Occipital lobe (tissue), 3 donors: ENCODE measurements at places on chromosomes 2 and 18.

DNA sequence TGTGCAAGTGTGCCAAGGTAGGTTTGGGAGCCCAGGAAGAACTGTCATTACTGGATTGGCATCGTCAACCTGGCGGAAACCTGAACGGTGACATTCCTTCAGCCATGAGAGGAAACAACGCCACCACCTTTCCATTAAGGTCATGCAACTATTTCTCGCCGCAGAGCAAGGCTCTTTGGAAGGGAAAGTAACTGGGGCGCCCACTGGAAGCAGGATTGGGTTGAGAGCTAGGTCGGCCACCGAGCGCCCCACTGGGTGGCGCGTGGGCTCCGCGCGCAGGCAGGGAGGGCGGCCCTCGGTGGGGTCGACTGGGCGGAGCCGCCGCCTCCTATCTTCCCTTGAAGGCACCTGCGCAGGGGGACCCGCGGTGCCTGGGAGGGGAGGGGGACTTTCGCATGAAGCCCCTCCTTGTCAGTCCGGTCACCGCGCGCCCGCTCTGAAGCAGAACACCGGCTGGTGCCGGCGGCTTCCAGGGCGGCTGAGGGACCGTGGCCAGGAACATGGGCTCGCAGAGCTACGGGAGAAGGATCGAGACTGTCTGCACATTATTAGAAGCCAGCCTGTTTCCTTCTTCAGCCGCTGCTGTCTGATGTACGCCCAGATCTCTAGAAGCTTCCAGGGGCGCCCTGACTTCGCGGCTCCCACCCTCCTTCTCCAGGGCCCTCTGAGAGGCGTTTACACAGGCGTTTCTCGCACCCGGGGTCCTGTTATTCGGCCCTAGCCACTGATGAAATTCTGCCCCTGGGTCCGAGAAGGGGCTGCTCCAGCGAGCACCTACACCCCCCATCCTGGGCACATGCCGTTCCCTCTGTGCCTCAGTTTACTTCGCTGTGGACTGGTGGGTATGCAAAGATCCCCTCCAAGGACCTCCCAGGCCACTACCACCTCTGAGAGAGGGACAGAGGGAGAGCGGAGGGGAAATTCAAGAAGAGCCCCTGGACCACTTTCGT, 27.3 kb upstream of the MAL start:
- no peak for DNase-seq

DNA sequence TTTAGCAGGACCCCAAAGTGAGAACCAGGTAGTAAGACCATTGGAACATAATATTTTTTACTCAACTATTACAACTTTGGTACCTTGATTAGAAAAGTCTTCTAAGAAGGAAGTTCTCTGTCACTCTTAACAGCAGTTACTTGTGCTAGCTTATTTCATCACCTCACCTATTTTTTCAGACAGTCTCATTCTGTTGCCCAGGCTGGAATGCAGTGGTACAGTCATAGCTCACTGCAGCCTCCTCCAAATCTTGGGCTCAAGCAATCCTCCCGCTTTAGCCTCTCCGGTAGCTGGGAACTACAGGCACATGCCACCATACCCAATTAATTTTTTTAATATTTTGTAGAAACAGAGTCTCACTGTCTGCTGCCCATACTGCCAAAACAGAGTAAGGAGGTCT, 18.0 kb downstream of the ARPC2 start:
- no peak for DNase-seq

- DNase-seq: no peak
Measured at GRCh38 chr2:232815569-232815968, 39.2 kb upstream of the KCNJ13 start.

- DNase-seq: no peak
Measured at GRCh38 chr18:58537272-58538038, 91.4 kb downstream of the ALPK2 start.

DNA sequence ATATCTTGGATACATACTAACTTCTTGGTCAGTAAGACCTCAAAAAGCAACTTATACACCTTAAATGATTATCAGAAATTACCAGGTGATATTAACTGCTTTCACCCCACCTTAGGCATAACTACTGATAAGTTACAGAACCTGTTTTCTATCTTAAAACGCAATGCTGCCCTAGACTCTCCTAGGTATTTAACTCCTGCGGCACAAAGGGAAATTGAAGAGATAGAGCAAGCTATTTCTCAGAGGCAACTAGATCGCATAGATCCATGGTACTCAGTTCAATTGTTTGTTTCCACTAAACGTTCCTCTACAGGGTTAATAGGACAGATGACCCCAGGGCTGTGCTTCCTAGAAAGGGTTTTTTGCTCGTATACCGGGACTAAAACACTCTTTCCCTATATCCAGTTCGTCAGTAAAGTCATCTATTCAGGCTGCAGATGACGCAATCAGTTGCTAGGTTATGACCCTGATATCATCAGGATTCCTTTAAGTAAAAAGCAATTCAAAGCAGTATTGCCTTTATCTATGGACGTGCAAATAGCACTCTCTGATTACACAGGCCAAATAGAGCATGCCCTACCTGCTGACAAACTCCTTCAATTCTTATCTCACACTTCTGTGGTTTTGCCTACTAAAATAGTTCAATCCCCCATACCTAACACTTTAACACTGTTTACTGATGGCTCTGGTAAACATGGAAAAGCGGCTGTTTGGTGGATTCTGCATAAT, 62.3 kb upstream of the MYO3B start:
- no peak for DNase-seq

- no peak for DNase-seq
Measured at GRCh38 chr18:50706199-50706598, 113.6 kb downstream of the MRO start.

- DNase-seq: no peak
Measured at GRCh38 chr2:20649976-20650375, 922 bp downstream of the HS1BP3 start.

GRCh38 chr2:37782155-37782673, 110.8 kb upstream of the CDC42EP3 start:
- DNase-seq: no peak

- no peak for DNase-seq
Measured at GRCh38 chr2:20021405-20022009, 9.0 kb upstream of the MATN3 start.

DNA sequence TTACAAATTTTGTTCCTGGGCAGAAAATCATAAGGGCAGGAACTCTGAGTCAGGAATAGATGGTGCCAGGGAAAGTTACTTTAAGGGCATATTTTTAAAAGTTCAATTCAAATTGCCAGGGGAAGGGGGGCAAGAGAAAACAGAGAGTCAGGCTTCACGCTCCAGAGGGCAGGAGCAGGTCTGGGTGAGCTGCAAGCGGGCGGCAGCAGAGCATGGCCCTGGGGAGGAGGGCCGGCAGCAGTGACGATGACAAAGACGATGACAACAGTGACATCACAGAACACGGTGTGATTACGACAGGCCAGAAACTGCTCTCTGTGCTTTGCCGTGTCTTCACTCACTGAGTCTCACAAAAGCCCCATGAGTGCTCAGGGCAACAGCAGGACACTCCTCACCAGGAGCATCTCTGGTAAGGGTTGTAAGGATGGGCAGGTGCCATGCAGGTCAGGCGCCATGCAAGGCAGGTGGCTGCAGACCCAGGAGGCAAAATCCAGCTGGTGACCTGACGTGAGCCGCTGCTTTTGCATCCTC, 23.3 kb downstream of the CHST10 start:
- DNase-seq: no peak

GRCh38 chr18:73981796-73982195, 165.8 kb downstream of the FBXO15 start:
- no peak for DNase-seq

GRCh38 chr2:113173542-113174375, at the start of gene PSD4:
Gene PSD4 (plus strand): TSS chr2:113173971. CDS start chr2:113182457, 8,486 bp downstream.
- DNase-seq: no peak

DNA sequence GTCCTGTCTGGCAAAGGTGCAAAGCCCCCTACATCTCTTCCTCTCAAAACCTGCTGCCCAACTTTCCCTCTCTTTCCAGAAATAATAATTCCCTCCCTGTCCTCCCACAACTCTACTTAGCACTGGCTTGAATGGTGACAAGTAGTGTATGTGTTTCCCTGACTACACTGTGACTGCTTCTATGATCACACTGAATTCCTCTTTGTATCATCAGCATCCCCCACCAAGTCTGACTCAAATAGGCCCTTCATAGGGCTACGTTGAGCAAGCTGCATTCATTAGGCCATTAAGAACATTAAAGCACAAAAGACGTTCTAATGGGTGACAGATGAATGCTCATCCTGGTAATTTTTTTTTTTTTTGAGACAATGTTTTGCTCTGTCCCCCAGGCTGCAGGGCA, 13.7 kb upstream of the ST3GAL5 start:
- peak; percentile 29 for DNase-seq

GRCh38 chr18:25518716-25519053, 166.7 kb upstream of the ZNF521 start:
- no peak for DNase-seq

- DNase-seq: no peak
Measured at GRCh38 chr2:42256505-42256904, 87.4 kb downstream of the EML4 start.

DNA sequence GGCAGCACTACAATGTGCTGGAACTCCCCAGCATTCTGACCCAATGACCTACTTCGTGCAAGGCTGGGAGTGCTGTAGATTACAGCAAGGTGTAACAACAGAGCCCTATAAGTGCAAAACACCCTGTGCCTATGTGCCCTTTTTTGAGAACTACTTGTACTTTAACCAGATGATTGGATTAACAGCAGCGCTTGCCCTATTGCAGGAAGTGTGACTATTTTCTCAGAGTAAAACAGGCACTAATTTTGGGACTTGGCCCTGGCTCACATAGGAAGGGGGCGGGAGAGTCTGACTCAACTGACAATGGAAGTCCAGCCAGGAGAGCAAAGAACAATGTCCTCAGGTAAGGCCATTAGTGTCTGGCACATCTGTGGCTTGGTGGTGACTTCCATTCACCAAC, 35.6 kb upstream of the RNF125 start:
- DNase-seq: no peak
